Left lung (tissue), 14 donors: ENCODE measurements at places on chromosomes 11 and 22. TPM values are rescaled to one million over a fixed set of nuclear protein-coding genes. Genes with fewer than 3 reads are reported as not detected.
A peak's percentile ranks its signal among the peaks of the same experiment; 100 is the strongest.

Gene APOL6
- 49.2 TPM for total RNA-seq

DNA sequence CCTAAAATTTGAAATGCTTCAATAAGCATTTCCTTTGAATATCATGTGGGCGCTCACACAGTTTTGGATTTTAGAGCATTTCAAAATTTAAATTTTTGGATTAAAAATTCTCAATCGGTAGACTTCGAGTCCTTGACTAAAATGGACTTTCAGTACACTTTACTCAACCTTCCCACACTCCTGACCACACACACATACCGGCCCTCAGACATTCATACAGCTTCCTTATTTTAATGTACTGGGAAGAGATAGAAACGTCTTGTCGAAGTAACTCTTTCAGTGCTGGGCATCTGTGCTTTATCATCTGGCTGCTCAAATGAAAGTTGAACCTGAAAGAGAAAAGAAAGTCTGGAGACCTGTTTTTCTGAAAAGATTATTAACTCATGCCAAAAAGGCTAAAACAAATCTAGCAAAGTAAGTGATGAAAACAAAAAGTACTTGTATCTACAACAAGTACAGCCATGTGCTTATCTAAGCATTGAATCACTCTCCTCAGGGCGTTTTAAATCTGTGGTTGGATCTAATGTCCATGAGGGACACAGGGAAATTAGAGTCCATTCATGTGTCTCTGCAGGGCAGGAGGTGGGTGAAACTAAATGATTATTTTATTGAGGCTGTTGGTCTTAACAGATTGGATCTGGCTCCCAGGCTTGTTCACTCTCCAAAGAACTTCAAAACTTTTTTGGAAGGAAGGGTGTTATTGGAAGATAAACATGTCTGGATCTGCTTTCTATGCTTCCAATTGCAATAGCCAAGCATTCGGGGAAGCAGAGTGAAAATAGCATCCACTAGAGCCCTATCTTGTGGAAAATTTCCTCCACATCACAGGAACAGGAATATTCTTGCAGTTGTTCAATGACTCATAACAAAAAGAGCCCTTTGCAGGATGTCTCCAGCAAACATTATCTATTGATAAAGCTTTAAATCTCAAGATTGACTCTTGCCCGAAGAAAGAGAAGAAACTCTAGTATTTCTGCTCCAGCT, 47.0 kb downstream of the CARD18 start:
- no peak for DNase-seq
- H3K36me3 ChIP-seq = no peaks in the 10 kb centered on the region
- H3K27ac ChIP-seq = no peak overlapping the region
- H3K27me3 ChIP-seq = no peaks in the 10 kb centered on the region
- no peaks in the 10 kb centered on the region for H3K4me1 ChIP-seq

Gene OR9Q2
- total RNA-seq = not detected

Gene WBP2NL
- 1.6 TPM for total RNA-seq

Gene TSG101
- 52.8 TPM for total RNA-seq

- no peak for DNase-seq
- H3K4me3 ChIP-seq = no peak overlapping the region
- H3K36me3 ChIP-seq = no peaks in the 10 kb centered on the region
- no peaks in the 10 kb centered on the region for H3K4me1 ChIP-seq
These were observed 897.7 kb downstream of the KCNA4 start for GRCh38 chr11:29119116-29119515.

DNA sequence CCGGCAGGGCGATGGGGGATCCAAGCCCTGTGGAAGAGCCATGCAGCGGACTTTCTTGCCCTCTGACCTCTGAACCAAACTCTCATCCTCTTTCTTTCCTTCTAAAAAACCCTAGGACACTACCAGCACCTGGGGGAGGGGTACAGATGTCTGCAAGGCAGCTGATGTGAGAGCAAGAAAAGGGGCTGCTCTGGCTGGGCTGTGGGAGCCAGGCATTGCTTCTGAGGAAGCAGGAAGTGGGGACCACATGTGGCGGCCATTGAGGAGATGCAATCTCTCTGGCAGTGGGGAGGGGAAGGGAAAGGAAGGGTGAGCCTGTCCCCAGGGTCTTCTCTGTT, 36.0 kb downstream of the FAM83F start:
- no peaks in the 10 kb centered on the region for H3K4me1 ChIP-seq
- H3K4me3 ChIP-seq = no peak overlapping the region
- no peaks in the 10 kb centered on the region for H3K27me3 ChIP-seq

DNA sequence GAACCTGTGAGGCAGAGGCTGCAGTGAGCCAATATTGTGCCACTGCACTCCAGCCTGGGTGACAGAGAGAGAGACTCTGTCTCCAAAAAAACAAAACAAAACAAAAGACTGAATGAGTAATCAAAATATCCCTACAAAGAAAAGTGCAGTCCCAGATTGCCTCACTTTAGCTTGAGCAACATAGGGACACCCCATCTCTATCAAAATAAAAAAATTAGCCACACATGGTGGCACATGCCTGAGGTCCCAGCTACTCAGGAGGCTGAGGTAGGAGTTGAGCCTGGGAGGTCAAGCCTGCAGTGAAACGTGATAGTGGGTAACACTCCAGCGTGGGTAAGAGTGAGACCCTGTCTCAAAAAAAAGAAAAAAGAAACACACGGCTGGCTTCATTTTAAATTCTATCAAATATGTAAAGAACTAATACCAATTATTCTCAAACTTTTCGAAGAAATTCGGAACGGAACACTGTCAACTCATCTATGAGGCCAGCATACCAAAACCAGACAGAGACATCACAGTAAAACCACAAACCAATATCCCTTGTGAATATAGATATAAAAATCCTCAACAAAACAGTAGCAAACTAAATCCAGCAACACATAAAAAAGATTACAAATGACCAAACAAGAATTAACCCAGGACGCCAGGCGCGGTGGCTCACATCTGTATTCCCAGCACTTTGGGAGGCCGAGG, 12.9 kb downstream of the CHEK2 start:
- H3K4me1 ChIP-seq = no peaks in the 10 kb centered on the region
- no peaks in the 10 kb centered on the region for H3K36me3 ChIP-seq
- H3K27ac ChIP-seq = no peak overlapping the region
- H3K4me3 ChIP-seq = no peak overlapping the region
- H3K27me3 ChIP-seq = no peaks in the 10 kb centered on the region

DNA sequence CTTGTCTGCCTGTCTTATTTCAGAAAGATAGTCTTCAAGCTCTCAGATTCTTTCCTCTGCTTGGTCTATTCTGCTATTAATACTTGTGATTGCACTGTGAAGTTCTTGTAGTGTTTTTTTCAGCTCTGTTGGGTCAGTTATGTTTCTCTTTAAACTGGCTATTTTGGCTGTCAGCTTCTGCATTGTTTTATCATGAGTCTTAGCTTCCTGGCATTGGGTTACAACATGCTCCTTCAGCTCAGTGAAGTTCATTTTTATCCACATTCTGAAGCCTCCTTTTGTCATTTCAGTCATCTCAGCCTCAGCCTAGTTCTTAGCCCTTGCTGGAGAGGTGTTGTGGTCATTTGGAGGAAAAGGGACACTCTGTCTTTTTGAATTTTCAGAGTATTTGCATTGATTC, 15.5 kb upstream of the DEPDC7 start:
- H3K4me1 ChIP-seq = peaks cover 4% of the 10 kb centered on the region
- no peak overlapping the region for H3K4me3 ChIP-seq
- no peak for DNase-seq
- no peak overlapping the region for H3K27ac ChIP-seq

Gene ZFP91
- 50.1 TPM for total RNA-seq

DNA sequence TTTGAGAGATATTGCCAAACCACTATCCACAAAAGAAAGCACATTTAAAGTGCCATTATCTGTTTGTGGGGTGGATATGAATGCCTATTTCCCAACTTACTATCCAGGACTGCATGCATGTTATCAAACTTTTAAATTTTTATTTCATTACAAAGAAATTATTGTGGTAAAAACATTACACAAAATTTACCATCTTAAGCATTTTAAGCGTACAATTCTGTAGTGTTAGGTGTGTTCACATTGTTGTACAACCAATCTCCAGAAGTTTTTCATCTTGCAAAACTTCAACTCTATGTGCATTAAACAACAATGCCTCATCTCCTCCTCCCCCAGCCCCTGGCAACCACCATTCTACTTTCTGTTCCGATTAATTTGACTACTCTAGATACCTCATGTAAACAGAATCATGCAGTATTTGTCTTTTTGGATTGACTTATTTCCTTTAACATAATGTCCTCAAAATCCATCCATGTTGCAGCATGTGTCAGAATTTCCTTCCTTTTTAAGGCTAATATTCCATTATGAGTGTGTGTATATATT, 17.6 kb upstream of the CD44 start:
- no peaks in the 10 kb centered on the region for H3K36me3 ChIP-seq
- H3K4me1 ChIP-seq = no peaks in the 10 kb centered on the region
- H3K27me3 ChIP-seq = no peaks in the 10 kb centered on the region
- no peak overlapping the region for H3K27ac ChIP-seq
- no peak overlapping the region for H3K4me3 ChIP-seq
- no peak for DNase-seq

GRCh38 chr11:124928942-124929665, 6.7 kb downstream of the HEPACAM start:
- DNase-seq = no peak
- no peaks in the 10 kb centered on the region for H3K36me3 ChIP-seq
- no peaks in the 10 kb centered on the region for H3K27me3 ChIP-seq
- H3K4me1 ChIP-seq = no peaks in the 10 kb centered on the region

GRCh38 chr11:15927864-15928217, 428.5 kb downstream of the SOX6 start:
- H3K4me1 ChIP-seq = no peaks in the 10 kb centered on the region
- no peaks in the 10 kb centered on the region for H3K36me3 ChIP-seq
- H3K27me3 ChIP-seq = no peaks in the 10 kb centered on the region
- DNase-seq = no peak
- H3K4me3 ChIP-seq = no peak overlapping the region
- no peak overlapping the region for H3K27ac ChIP-seq

DNA sequence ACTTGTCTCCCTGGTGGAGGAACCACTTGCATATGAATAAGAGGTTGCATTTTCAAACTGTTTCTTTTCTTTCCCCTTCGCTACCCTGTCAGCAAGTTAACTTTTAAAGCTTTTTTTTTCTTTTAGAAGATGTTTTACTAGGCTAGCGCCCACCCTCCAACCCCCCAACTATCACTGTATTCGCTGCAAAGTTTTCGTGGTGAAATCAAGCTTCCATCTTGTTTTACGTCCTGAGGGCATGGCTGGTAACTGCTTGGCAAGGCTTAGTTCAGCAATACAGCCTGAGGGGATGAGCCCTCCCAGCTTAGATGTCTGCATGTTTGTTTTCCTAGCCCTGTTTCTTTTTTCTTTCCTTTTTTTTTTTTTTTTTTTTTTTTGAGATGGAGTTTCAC, 1359.3 kb downstream of the LRRC4C start:
- no peaks in the 10 kb centered on the region for H3K4me1 ChIP-seq
- H3K27me3 ChIP-seq = no peaks in the 10 kb centered on the region
- no peaks in the 10 kb centered on the region for H3K36me3 ChIP-seq

DNA sequence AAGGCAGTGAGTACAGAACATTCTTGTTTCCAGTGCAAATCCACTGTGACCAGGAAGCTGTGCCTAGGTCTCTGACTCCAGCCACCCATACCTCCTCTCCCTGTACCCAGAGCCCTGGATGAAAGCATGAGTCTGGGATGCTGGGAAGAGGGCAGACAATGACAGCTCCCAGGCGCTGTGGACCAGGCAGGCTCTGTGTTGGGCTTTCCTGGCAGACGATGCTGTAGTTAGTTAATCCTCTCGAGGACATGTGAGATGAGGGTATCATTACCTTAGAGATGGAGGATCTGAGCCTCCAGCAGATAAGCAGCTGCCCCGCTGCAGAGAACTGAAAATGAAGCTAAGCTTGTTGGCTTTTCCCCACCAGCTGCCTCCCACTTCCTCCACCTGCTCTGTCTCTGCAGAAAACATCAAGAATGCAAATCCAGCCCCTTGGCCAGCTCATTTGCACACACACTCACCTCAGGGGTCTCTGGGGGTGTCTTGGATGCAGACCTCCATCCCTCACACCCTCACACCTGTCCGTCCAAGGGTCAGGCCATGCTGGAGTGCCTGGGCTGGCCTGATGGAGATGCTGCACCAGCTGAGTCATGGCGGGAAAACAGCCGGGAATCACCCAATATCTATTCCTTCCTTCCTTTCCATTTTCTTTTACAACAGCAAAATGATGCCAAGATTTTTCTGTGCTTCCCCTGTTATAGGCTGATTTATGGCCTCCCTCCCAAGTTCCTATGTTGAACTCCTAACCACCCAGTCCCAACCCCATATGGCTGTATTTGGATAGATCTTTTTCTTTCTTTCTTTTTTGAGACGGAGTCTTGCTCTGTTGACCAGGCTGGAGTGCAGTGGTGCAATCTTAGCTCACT, 94.9 kb upstream of the SEPTIN5 start:
- H3K4me1 ChIP-seq = peaks cover 11% of the 10 kb centered on the region
- no peak overlapping the region for H3K27ac ChIP-seq
- H3K36me3 ChIP-seq = no peaks in the 10 kb centered on the region

GRCh38 chr22:50305923-50306566, 1.4 kb downstream of the PLXNB2 start:
- H3K27ac ChIP-seq = peak overlapping the region; percentile 92
- H3K4me3 ChIP-seq = peak overlapping the region; percentile 85
- H3K36me3 ChIP-seq = no peaks in the 10 kb centered on the region
- no peaks in the 10 kb centered on the region for H3K27me3 ChIP-seq
- peak; percentile 92 for DNase-seq

DNA sequence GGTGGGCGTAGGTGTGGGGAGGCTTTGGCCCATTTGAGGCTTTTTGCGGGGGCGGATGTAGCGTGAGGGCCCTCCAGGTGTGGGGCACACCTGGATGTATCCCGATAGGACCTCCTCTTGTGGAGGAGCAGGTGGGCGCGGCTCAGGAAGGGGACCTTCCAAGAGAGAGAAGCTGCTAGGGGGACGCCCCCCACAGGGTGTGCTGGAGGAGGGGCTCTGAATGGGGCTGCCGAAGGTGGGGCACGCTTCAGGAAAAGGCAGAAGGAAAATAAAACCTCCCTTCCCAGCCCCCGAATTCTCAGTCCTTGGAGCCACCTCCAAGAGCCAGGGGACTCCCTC, 621 bp downstream of the SGSM1 start:
- DNase-seq = no peak
- H3K4me1 ChIP-seq = peaks cover 11% of the 10 kb centered on the region
- no peak overlapping the region for H3K27ac ChIP-seq
- peak overlapping the region; percentile 40 for H3K4me3 ChIP-seq
- H3K27me3 ChIP-seq = peaks cover 20% of the 10 kb centered on the region
- no peaks in the 10 kb centered on the region for H3K36me3 ChIP-seq

GRCh38 chr11:12051287-12051662, 42.8 kb upstream of the DKK3 start:
- H3K27me3 ChIP-seq = no peaks in the 10 kb centered on the region
- H3K4me3 ChIP-seq = no peak overlapping the region
- H3K27ac ChIP-seq = no peak overlapping the region

DNA sequence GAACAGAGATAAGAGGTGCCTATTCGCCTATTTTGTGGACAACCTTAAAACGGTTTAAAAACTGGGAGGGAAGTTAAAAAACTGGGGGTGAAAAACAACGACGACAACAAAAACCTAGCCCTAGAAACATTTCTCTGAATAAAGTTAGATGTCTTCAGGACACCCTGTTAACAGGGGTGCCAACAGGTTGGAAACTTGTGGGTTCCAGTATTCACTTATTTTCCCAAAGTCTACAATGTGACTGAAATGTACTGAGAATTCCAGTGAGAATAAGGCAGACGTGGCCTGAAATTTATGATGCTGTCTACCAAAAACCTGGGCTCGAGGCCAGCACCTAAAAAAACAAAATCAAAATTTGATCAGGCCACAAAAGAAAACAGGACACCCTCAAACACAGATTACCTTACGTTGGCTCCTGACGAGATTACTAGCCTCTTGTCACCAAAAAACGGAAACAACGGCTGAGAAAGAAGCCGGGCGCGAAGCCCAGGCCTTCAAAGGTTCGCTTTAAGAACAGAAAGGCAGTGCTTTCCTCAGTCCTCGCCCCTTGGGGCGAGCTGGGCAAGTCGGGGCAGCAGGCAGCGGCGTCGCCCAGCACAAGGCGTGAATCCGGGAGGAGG, 906 bp downstream of the CCDC90B start:
- no peaks in the 10 kb centered on the region for H3K36me3 ChIP-seq
- H3K4me1 ChIP-seq = peaks cover 40% of the 10 kb centered on the region
- no peaks in the 10 kb centered on the region for H3K27me3 ChIP-seq
- H3K4me3 ChIP-seq = peak overlapping the region; percentile 94
- no peak for DNase-seq
